ENCODE measurements at places on chromosomes 1 and 21.

- no peak for DNase-seq
These were observed 155.0 kb downstream of the KCNH1 start for GRCh38 chr1:210978974-210979354.

- DNase-seq: peak; percentile 15
These were observed 26.9 kb upstream of the GPR88 start for GRCh38 chr1:100511058-100511457.

DNA sequence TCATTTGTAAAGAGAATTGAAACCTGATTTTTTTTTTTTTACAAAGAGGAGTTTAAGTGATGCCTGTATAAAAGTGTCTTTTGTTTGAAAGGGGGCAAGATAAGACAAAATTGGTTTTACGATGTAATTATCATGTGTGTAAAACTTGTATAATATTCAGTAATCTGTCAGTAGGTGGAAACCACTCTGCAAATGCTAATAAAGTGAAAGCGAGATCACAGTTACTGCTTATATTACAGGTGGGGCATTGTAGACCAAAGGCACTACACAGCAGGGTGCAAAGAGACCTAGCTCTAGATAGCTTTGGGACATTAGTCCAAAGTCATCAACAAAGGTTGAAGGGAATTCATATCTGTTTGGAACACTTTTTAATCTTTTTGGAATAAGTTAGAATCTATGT is 174.2 kb downstream of the LHX8 start:
- DNase-seq: no peak

- DNase-seq: no peak
These were observed 8.9 kb downstream of the RNF187 start for GRCh38 chr1:228496084-228496483.

DNA sequence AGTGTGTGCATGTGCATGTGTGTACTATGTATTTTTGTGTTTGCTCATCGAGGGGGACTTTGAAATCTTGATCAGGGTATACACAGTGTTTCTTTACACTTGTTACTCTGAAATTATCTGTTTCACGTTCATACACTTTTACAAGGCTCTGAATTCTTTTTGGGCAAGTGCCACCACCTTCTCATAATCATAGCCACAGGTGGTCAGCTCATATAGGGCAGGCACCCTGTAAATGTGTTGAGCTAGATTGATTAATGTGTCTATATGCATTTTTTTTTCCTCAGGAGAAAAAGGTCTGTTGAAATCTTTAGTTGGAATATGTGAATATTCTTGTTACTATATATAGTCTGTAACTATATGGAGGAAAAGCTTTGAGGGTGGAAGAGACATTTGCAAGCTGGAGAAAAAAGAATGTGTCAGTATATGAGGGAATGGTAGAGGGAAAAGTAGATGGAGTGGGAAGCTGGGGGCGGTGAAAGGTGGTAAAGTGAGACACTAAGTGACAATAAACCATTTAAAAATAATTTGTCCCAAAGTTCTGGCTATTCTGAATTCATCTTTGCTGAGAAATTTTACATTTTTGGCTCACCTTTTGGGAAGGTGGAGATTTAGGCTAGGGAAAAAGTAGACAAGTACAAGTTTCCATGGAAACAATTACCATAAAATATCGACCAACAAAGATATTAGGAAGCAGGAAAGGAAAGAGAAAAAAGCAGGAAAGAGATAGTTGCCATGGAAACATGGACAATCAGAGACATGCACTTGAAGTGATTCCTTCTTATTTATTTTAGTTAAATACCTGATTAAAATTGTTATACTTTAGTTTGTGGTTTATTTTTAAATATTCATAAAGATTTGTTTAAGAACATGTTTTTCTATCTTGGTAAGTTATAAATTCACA is 277.5 kb downstream of the PDE4B start:
- no peak for DNase-seq

- no peak for DNase-seq
These were observed 19.8 kb downstream of the CTNNBIP1 start for GRCh38 chr1:9890224-9890731.

DNA sequence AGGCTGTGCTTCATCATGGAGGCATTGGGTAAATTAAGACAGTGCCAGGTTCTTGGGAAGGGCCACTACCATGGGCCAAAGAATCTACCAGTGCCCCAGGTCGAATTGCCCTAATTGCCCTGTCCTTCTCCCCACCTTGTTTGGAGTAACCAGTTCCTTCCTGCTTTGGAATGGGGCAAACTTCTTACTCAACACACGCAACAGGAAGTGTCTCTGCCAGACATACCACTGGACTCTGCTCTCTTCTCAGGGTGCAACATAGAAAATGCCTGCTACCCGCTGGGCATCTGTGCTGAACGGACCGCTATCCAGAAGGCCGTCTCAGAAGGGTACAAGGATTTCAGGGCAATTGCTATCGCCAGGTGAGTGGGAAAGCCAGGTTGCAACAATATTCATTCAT is 15.8 kb downstream of the CDA start:
- DNase-seq: peak; percentile 80

DNA sequence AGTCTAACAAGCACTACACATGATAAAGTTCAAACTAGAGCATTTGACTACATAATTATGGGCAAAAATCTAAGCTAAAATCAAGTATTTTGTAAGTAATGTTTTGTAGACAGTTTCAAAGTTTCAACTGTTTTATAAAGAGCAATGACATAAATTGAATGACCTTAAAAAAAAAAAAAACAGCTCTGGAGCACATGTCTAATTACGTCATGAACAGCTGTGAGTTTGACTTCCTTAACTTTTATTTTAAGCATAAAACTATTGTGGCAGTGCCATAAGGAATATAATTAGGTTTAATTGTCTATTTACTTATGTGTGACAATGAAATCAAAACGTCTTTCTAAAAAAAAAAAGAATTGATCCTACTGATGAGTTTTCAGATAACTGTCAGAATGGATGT is 272.5 kb upstream of the LRRC7 start:
- no peak for DNase-seq

GRCh38 chr1:109279615-109280278 is 3.2 kb downstream of the PSRC1 start:
- DNase-seq: no peak

- DNase-seq: peak; percentile 12
These were observed 184.2 kb downstream of the EIF4G3 start for GRCh38 chr1:20992322-20993056.

DNA sequence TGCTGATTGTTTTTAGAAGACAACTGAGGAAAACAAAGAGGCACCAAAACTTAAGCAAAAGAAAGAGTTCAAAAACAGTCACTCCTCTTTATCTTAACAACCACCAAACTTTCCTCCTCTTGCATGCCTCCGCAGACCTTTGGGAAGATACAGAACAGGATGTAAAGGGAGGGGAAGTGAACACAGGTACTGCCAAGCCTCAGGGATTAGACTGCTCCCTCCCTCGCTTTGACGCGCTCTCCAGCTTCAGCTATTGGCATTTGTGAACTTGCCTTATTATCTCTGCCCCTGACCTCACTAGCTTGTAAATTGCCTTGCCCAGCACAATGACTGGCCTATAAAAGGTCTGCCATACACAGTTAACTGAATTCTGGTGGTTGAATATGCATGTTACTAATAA is 4.8 kb upstream of the SRP9 start:
- DNase-seq: no peak

GRCh38 chr1:28737307-28738132 is 780 bp downstream of the YTHDF2 start:
- peak; percentile 38 for DNase-seq

DNA sequence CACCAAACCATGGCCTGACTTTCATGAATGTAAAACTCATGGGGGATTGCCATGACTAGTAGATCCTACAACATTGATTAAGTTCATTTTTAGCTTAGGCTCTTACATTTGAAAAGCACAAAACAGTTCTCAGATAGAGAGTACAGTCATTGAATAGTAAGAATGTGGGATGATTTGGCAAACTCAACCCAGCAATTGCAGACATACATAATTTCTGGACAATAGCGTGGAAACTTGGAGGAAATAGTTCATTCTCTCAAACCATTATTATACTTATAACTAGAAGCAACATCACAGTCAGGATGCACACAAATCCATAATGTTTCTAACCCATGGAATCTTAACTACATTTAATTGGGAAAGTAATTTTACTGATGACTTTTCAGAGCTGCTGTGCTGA is 598.2 kb downstream of the LMO4 start:
- DNase-seq: no peak

DNA sequence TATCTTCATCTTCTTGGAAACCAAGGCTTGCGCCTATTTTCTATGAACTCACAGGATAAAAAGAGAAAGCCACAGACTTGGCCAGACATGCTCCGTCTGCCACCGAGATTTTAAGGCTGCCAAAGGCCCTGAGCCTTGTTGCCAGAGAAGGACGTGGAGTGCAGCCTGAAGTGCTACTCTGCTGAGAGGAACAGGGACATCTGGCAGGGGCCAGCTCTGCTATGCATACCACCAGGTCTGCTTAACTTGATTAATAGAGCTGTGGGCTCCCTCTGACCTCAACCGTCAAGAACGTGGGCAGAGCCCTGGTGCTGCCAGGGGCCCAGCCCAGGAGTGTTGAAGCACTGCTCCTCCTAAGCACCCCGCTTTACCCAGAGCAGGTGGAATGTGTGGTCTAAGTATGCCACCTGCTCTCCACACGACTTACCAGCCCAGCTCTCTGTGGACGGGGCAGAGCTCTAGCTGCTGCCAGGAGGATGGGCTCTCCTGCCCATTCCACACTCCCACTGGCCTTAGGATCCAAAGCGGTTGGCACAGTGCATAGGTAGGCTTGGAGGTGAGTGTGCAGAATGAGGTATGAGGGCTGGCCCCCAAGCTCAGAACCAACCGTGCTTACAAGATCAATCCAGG is 10.6 kb downstream of the HCRTR1 start:
- no peak for DNase-seq

- DNase-seq: no peak
These were observed 1192.7 kb downstream of the KCNT2 start for GRCh38 chr1:195415584-195415983.

DNA sequence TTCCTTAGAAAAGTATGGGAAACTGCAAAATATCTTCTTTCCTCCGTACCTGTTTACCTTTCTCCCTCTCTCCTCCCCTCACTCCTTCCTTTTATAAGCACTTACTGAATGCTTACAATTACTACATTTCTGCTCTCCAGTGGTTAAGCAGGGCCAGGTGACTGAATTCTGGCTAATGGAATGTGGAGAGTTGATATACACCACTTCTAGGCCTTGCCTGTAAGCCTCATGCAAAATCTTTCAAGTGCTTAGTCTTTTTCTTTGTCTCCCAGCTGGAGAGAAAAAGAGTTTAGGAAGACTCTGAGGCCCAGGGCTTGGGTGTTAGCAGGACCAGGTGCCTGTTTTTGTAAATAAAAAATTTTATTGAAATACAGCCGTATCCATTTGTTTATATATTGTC is 77.7 kb upstream of the CACNA1E start:
- no peak for DNase-seq

- DNase-seq: peak; percentile 47
These were observed at the start of gene ATP8B2 for GRCh38 chr1:154324669-154325582. Gene ATP8B2, plus strand, starts transcription at chr1:154325525. Its CDS starts 2,617 bp downstream, at chr1:154328142.

GRCh38 chr1:33500547-33500946 is 28.1 kb downstream of the ZSCAN20 start:
- no peak for DNase-seq

DNA sequence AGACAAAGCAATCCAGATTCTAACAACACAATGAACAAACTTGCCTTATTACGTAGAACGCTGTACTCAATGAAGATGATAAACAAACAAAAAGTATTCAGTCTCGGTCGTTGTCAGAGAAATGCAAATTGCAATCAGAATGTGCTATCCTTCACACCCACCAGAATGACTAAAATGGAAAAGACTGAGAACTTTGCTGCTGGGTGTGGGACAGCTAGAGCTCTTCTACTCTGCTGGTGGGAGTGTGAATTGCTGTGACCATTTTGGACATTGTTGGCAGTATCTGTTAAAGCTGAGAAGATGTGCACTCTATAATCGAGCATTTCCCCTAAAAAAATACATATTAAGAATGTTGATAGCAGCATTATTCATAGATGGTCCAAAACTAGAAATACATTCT is 111.4 kb downstream of the PEX14 start:
- no peak for DNase-seq

Measured in CD14-positive monocyte (primary cell).